ENCODE measurements at places on chromosomes 2 and 18. TPM values are rescaled to one million over a fixed set of nuclear protein-coding genes. Genes with fewer than 3 reads are reported as not detected.

GRCh38 chr2:178413472-178414265 is 37.3 kb downstream of the PRKRA start:
- no peaks in the 10 kb centered on the region for H3K36me3 ChIP-seq
- DNase-seq: peak; percentile 78
- H3K27ac ChIP-seq: peak overlapping the region; percentile 78
- H3K4me3 ChIP-seq: peak overlapping the region; percentile 59

- no peaks in the 10 kb centered on the region for H3K36me3 ChIP-seq
- no peaks in the 10 kb centered on the region for H3K4me1 ChIP-seq
- no peak for DNase-seq
- H3K27me3 ChIP-seq: no peaks in the 10 kb centered on the region
- no peak overlapping the region for H3K4me3 ChIP-seq
- no peak overlapping the region for H3K27ac ChIP-seq
Measured at GRCh38 chr2:43441195-43441594, 154.6 kb downstream of the THADA start.

UCN gene
- total RNA-seq: 4.2 TPM

AQP12B gene
- total RNA-seq: not detected

LAMA1 gene
- 0.09 TPM for total RNA-seq

EML4 gene
- total RNA-seq: 101 TPM

CRYBA2 gene
- total RNA-seq: not detected

DNA sequence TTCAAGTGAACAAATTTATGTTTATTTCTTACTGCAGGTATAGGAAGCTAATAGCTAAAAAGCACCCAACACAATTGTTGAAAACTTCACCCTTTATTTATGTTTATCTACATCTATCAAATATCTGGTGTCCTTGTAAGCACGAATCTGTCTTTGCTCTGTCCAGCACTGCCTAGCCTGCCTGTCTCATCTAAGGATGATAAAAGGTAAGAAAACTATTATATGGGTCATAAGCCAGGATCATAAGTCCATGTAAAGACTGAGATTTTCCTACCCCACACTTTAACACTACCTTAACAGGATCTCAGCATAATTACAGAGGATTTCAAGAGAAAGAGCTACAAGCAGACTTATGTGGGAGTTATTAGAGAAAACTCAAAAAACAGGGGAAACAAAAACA is 365.6 kb upstream of the TMEFF2 start:
- H3K4me3 ChIP-seq: no peak overlapping the region
- no peaks in the 10 kb centered on the region for H3K36me3 ChIP-seq

RAX gene
- not detected for total RNA-seq

- H3K36me3 ChIP-seq: no peaks in the 10 kb centered on the region
- H3K4me3 ChIP-seq: no peak overlapping the region
- no peak for DNase-seq
- H3K27ac ChIP-seq: no peak overlapping the region
- H3K4me1 ChIP-seq: no peaks in the 10 kb centered on the region
Measured at GRCh38 chr2:173008786-173009185, 66.9 kb upstream of the MAP3K20 start.

- no peak overlapping the region for H3K4me3 ChIP-seq
- DNase-seq: no peak
- H3K36me3 ChIP-seq: no peaks in the 10 kb centered on the region
- no peak overlapping the region for H3K27ac ChIP-seq
Measured at GRCh38 chr2:16773080-16773713, 107.6 kb upstream of the CYRIA start.

GRCh38 chr2:32064021-32064601 is 755 bp downstream of the SPAST start:
- no peak for DNase-seq
- H3K36me3 ChIP-seq: no peaks in the 10 kb centered on the region
- H3K27ac ChIP-seq: peak overlapping the region; percentile 1
- peaks cover 26% of the 10 kb centered on the region for H3K4me1 ChIP-seq
- H3K4me3 ChIP-seq: peak overlapping the region; percentile 83

GRCh38 chr18:74994502-74995418 is 214.2 kb downstream of the PTGR3 start:
- peaks cover 17% of the 10 kb centered on the region for H3K4me1 ChIP-seq
- H3K27ac ChIP-seq: peak overlapping the region; percentile 77
- no peak overlapping the region for H3K4me3 ChIP-seq
- DNase-seq: no peak

DNA sequence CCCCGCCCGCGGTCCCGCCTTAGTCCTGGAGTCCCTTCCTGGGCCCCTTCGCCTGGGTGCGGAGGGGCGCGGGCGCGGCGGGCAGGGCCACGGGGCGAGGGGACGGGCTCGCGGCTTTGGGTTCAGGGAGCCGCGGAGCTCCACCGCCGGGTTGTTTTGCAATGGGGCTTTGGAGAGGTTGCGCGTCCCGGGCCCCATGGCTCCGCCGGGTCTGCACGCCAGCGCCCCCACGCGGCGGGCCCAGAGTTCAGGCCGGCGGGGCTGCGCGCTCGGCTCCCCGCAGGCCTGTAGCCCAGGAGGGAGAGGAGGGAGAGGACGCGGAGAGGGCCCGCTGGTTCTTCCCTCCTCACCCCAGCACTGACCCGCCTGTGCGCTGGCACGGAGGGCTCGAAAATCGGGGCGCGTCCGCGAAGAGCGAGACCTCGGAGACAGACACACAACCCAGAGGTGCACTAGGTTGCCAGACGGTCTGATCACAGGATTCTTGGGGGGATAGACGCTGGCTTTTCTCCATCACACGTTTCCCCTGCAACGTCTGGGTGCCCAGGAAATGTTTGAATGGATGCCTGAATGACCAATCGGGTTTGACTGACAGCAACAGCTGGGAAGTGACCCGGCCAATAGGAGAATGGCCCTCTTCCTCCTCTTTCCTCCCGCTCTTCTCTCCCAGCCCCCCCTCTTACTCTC is 4.9 kb upstream of the SIX2 start:
- peaks cover 12% of the 10 kb centered on the region for H3K27me3 ChIP-seq
- no peak for DNase-seq

SERPINB13 gene
- not detected for total RNA-seq

DNA sequence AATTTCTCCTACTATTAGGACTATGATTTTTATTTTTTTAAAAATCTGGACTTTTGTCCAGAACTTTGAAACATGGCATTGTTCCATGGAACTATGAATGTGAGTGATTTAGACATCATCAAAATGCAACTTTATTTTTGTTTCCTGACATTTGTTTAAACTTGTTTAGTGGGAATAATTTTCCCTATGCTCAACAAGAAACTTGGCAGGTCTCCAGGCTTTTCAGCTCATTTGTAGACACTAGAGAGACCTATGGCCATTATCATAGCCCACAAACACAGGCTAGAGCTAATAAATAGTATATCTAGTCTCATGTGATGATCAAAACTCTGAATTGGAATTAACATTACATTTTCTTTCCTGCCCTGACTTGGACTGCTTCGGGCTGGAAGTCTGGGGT is 145.1 kb upstream of the CELF4 start:
- no peak overlapping the region for H3K27ac ChIP-seq
- no peaks in the 10 kb centered on the region for H3K4me1 ChIP-seq
- H3K36me3 ChIP-seq: no peaks in the 10 kb centered on the region
- no peak for DNase-seq

GRCh38 chr18:41905786-41906527 is 49.1 kb upstream of the PIK3C3 start:
- no peak for DNase-seq
- no peaks in the 10 kb centered on the region for H3K4me1 ChIP-seq
- no peak overlapping the region for H3K27ac ChIP-seq
- H3K36me3 ChIP-seq: no peaks in the 10 kb centered on the region
- no peak overlapping the region for H3K4me3 ChIP-seq

DNA sequence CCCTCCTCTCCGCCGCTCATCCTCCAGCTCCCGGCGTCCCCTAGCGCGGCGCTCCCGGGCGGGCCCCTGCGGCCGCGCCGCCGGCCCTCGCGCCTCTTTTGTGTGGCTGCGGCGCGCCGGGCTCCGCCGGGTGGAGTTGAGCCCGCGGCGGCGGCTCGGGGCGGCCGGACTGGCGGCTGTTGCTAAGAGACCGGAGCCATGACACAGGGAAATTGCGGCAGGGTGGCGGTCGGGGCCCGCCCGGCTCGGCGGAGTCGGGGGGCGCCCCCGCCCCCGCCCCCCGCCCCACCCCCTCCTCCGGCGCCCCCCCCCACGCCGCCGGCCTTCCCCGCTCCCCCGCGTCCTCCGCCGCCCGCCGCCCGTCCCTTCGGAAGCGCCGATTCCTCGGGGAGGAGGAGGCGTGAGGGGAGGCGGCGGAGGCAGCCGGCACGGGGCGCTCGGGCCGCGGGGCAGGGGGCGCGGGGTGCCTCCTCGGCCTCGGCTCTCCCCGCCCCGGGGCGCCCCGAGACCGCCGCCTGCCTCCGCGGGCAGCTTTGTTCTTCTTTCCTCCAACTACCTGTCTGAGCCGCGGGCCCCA is at the start of gene TMEM200C:
TMEM200C (minus strand) TSS at position 224 of the 577 bp plus-strand sequence. CDS start 3,459 bp downstream, outside the sequence.
- peaks cover 27% of the 10 kb centered on the region for H3K27me3 ChIP-seq
- no peaks in the 10 kb centered on the region for H3K4me1 ChIP-seq
- no peak for DNase-seq
- peak within 1 kb of the TSS; percentile 17 for H3K4me3 ChIP-seq
- H3K27ac ChIP-seq: no peak within 1 kb of the TSS

DNA sequence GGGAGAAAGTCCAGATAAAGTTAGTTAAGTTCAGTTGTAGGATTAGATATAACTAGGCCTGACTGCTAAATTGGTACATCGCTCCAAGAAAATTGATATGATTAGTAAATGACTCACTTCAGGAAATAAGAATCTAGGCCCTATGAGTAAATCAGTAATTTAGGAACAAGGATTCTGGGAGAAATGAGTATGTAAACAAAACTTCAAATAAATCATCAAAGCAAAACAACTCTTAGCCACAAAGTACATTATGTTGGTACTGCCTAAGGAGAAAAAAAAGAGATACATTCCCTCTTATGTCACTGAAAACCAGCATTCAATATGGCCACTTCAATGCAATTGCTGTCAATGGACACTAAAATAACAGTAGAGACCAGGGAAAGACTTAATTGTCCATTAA is 529.1 kb downstream of the ZNF804A start:
- no peaks in the 10 kb centered on the region for H3K36me3 ChIP-seq
- no peaks in the 10 kb centered on the region for H3K27me3 ChIP-seq
- no peak overlapping the region for H3K4me3 ChIP-seq
- DNase-seq: no peak

GRCh38 chr2:224401641-224402342 is at the start of gene FAM124B:
FAM124B (minus strand) TSS chr2:224402107; CDS start chr2:224401768, 339 bp downstream.
- no peaks in the 10 kb centered on the region for H3K36me3 ChIP-seq
- H3K4me1 ChIP-seq: peaks cover 18% of the 10 kb centered on the region
- peak within 1 kb of the TSS; percentile 55 for H3K4me3 ChIP-seq
- H3K27ac ChIP-seq: no peak within 1 kb of the TSS
- no peaks in the 10 kb centered on the region for H3K27me3 ChIP-seq

SEC11C gene
- 44.9 TPM for total RNA-seq

MEIS1 gene
- total RNA-seq: 0.49 TPM

- no peak overlapping the region for H3K27ac ChIP-seq
- no peak for DNase-seq
- no peaks in the 10 kb centered on the region for H3K27me3 ChIP-seq
- no peaks in the 10 kb centered on the region for H3K4me1 ChIP-seq
- no peaks in the 10 kb centered on the region for H3K36me3 ChIP-seq
- no peak overlapping the region for H3K4me3 ChIP-seq
Measured at GRCh38 chr18:78649421-78649820, 330.2 kb upstream of the SALL3 start.

GRCh38 chr2:62870966-62871365 is 165.5 kb downstream of the EHBP1 start:
- no peak overlapping the region for H3K27ac ChIP-seq
- H3K4me1 ChIP-seq: no peaks in the 10 kb centered on the region
- no peaks in the 10 kb centered on the region for H3K27me3 ChIP-seq

CPLX4 gene
- not detected for total RNA-seq

DNA sequence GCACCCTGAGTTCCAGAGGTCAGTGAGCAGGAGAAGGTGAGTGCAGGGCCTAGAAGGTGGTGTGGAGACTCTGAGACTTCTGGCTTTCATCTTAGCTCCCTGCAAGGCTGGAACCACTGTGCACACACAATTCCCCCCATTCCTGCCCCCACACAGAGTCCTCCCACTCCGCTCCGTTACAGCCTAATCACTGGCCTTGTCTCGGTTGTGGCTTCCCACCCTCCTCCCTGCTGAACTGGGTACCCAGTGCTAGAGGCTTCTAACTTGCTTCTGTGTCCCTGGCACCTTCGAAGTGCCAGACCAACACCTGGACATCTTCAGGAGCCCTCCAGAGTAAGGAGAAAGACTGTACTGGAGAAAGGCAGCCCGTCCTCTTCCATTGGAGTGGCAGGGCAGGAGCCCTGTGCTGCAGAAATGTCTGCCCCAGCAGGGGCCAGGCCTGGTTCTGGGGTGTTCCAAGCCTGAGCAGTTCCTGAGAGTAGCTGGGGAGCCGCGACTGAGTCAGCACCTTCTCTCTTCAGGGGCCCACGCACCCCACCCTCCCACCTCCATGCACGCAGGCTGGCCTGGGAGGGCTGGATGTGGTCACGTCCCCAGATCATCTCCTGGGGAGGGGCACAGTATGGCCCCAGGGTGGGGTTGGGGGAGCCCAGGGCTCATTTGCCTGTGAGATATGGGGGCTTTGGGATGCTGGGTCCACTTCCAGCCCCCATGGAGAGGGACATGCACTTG is 23.4 kb downstream of the CROCC2 start:
- no peak overlapping the region for H3K27ac ChIP-seq
- no peaks in the 10 kb centered on the region for H3K4me1 ChIP-seq
- no peak for DNase-seq

- no peaks in the 10 kb centered on the region for H3K4me1 ChIP-seq
- no peak overlapping the region for H3K4me3 ChIP-seq
- no peaks in the 10 kb centered on the region for H3K36me3 ChIP-seq
- H3K27me3 ChIP-seq: peaks cover 16% of the 10 kb centered on the region
Measured at GRCh38 chr2:72008608-72009007, 139.1 kb downstream of the CYP26B1 start.
